ENCODE measurements at places on chromosomes 1 and 21.

- DNase-seq, result peak; percentile 41
Measured at GRCh38 chr1:19240673-19241538, 10.4 kb downstream of the EMC1 start.

GRCh38 chr1:160542303-160542945 is 19.4 kb upstream of the SLAMF6 start:
- no peak for DNase-seq

GRCh38 chr1:163104385-163105099 is 35.4 kb downstream of the RGS4 start:
- DNase-seq, result no peak

- no peak for DNase-seq
Measured at GRCh38 chr1:238484121-238484520, 593.4 kb upstream of the ZP4 start.

- DNase-seq, result no peak
Measured at GRCh38 chr21:44682580-44683151, 703 bp upstream of the KRTAP12-1 start.

GRCh38 chr1:37905727-37906126 is 41.1 kb downstream of the INPP5B start:
- DNase-seq, result no peak

DNA sequence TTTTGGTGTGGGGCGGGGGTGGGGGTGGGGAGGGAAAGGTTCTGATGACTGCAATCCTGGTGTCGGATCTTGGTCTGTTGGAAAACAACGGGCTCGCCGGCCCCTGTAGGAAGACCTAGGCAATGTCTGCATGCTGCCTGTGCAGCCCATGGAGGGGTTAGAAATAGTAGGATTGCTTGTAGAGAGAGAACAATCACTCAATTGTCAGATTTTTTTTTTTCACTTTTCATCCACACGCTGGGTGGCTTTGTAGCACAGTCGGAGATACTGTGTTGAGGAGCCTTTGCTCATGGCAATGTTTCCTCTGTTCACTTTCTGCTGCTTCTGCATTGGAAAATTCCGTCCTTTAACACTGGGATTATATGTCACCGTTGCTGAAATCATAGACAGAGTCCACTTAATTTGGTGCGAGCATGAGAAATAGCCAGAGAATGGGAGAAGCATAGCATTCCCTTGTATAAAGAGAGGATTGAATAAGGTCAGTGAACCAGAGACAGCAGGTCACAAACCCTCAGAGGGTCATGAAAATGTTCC is 107.5 kb downstream of the MRPS6 start:
- DNase-seq, result no peak

DNA sequence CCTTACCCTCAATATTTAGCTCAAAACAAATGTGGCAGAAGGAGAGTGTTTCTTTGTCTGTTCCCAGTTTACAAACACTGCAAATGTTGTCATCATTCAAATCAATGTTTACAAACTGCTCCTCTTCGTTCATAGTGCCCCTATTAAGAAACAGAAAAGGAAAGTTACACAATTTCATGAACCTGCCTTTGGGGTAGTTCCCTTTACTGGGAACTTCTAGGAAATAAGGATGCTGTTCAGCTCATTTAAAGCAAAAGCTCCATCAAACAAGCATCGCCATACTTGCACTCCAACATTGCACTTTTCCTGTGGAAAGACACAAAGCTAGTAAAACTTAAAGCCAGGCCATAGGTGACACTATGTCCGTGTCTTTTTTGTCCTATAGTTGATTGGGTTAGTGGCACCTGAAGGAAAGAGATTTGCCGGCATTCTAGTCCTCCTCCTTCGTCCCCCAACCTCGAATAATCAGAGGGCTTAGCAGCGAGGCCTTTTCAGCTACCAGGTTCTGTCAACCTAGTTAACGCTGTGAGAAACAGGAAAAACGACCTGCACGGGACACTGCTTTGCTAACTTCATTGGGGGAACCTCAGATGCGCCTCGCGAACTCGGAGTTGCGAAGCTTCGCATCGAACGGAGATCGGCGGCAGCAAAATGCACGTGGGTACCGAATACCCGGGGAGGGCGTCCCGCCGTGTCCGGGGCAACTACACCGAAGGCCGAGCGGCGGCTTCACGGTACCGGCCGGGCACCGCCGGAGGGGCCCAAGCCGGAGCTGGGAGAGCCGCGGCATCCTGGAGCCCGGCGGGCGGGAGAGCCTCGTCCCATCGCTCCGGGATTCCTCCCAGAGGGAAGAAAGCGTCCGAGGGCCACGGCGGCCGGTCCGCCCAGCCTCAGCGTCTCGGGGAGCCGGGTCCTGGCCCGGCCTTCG is 706 bp downstream of the C21orf91 start:
- DNase-seq, result peak; percentile 20

GRCh38 chr1:183477986-183478781 is 5.9 kb downstream of the SMG7 start:
- DNase-seq, result no peak

DNA sequence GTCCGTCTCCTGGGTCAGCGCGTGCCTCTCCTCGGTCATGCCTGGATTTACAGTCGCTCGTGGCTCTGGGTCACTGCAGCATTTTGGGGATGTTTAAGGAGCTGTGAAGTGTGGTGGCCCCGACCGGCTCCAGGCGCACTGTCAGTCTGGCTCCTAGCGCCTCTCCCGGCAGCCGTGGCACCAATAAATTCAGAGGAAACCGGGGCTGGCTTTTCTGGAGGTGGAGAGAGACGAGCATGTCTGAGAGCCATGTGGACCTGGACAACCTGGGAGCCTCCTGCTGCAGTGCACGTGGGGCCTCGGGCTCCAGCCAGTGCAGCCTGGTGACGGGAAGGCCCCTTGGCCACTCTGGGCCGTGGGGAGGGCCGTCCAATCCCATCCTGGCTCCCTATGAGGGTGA is 17.1 kb downstream of the PLCH2 start:
- no peak for DNase-seq

- no peak for DNase-seq
Measured at GRCh38 chr1:184146202-184146601, 94.7 kb downstream of the TSEN15 start.

GRCh38 chr1:171834821-171835220 is 6.5 kb upstream of the DNM3 start:
- DNase-seq, result no peak

DNA sequence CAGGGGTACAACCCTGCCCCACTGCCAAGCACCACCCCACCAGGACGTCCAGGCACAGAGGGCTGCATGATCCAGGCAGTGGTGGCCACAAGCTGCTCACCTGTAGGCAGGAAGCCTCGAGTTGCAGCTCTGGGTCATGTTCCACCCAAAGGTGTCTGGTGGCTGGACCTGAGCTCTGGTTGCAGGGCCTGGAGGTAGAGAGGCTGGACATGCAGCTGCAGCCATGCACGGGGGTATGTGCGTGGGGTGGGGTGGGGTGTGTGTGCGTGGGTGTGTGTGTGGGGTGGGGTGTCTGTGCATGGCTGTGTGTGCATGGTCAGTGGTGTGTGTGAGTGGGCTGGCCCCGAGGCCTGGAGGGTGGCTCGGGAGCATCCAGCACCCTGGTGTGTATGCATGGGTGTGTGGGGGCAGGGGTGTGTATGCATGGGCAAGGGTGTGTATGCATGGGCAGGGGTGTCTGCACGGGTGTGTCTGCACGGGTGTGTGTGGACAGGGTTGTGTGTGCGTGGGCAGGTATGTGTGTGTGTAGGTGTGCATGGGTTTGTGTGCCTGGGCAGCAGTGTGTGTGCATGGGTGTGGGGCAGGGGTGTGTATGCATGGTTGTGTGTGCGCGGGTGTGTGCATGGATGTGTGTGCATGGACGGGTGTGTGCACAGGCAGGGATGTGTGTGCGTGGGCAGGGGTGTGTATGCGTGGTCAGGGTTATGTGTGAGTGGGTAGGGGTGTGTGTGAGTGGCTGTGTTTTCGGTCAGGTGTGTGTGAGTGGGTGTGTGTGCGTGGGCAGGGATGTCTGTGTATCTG is 15.6 kb downstream of the ARHGEF16 start:
- DNase-seq, result no peak

DNA sequence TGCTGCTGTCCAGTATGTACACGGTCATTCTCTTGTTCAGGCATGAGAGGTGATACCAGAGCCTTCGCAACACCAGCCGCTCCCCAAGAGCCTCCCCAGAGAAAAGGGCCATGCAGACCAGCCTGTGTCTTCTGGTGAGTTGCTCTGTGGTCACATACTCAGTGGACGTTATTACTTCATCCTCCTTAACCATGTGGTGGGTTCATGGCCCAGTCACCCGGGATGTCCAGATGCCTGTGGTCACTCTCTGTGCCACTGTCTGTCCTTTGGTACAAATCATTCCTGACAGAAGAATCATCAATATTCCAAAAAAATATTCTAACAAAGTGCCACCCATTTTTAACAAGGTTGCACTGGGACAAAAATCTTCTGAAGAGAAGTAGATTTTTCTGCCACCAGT is 8.8 kb upstream of the ZNF124 start:
- no peak for DNase-seq

DNA sequence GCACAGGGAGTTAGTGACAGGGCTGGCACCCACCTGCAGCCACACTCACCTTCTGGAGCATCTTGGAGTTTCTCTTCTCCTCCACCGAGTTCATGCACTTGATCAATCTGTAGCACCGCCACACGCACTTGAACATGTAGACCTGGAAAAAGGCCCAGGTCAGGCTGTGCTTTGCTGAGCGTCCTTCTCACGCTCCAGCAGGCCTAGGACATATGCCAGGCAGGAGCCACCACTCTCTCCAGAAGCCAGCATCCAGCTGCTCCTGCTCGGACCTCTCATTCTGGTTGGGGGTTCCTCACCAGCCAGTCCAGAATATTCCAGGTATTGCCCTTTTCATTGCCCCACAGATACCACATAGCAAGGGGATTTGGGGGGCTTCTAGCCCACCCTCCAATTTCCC is 11.7 kb upstream of the MATN1 start:
- no peak for DNase-seq

- no peak for DNase-seq
Measured at GRCh38 chr1:39268906-39269305, 64.4 kb downstream of the MACF1 start.

DNA sequence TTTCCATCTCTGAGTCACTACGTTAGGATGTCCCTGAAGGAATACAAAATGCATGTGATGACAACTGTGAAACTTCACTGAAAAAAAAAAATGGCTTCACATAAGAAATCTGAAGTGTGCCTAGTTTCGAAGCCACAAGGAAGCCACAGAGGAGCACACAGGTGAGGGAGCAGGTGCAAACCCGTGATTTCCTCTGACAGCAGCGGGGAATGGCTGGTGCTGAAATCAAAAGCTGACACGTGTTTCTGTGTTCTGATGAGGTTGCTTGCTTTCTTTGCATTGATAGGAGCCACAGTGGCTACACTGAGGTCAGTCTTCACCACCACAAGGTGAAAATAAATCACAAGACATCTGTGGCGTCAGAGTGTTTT is 105.7 kb upstream of the TLR5 start:
- no peak for DNase-seq

DNA sequence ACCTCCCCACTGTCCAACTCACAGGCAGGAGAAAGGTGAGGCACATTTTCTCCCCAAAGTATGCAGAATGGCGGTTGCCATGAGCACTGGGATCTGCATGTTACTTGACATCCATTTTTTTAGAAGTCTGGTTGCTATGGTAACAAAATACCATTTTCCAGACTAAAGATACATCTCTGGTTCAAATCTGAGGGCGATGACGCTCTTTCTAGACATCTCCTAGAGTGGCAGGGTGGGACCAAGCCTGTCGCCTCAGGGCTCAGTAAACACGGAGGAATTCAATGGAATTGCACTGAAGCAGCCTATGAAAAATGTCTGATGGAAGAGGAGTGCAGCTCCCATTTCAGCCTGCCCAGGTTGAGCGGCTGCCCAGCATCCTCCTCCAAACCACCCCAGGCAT is 21.5 kb upstream of the FAM43B start:
- DNase-seq, result no peak

- no peak for DNase-seq
Measured at GRCh38 chr1:30864681-30865080, 43.9 kb downstream of the SDC3 start.

GRCh38 chr21:45623436-45623835 is 20.1 kb upstream of the PCBP3 start:
- no peak for DNase-seq

- DNase-seq, result no peak
Measured at GRCh38 chr21:36539434-36540150, 59.7 kb upstream of the CLDN14 start.

GRCh38 chr1:45953934-45954847 is 150.8 kb downstream of the MAST2 start:
- DNase-seq, result no peak

GRCh38 chr1:226736908-226737818 is 1.9 kb downstream of the ITPKB start:
- DNase-seq, result no peak

DNA sequence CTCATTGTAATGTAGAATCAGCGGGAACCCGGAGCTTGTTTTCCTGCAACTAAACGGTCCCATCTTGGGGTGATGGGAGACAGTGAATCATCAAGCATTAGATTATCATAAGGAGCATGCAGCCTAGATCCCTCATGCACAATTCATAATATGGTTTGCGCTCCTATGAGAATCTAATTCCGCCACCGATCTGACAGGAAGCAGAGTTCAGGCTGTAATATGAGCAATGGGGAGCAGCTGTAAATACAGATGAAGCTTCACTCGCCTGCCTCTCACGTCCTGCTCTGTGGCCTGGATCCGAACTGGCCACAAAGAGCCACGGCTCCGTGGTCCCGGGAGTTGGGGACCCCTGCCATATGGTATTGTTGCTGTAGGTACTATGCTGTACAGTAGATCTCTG is 1.6 kb downstream of the IFI44 start:
- no peak for DNase-seq

DNA sequence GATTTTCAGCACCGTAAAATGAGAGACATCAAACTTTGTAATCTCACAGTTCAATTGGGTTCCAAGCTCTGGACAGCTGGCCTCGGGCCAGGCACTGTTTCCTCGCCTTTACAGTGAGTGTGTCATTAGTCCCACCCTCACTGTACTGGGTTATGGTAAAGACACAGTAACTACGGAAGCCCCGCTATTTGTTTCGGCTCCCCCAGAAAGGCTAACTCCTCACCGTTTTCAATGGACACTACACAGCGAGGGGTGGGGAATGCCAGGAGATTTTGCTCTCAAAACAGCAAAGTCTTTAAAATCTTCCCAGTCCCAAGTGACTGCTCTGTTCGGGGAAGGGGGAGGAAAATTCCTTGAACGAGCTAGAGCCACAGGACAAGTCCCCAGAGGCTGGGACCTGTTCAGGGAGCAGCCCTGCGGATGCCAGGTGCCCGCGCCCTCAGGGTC is 757 bp upstream of the SPSB1 start:
- DNase-seq, result no peak
